Endothelial cell (in vitro differentiated cells): ENCODE measurements at places on chromosomes 7 and 10.

DNA sequence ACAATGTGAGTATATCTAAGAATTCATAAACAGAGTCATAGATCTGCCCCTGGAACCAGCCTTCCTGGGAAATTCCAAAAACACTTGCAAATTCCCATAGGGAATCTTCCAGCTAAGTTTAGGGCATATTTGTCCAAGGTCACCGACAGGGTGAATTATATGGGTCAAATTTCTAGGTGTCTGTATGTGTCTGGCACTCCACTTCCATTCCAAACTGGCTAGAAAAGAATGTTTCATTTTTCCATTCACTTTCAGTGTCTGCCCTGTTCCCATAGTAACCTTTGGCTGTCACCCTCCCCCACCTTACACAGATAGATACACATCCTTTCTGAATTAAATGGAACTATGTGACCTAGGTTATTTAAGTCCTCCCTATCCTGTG, 230.9 kb downstream of the CREB5 start:
- no peak for DNase-seq

GRCh38 chr7:128158370-128158769, 82.7 kb upstream of the LEP start:
- no peak for DNase-seq

- DNase-seq = peak; percentile 72
Observed at GRCh38 chr7:94509887-94510581, 425 bp downstream of the CASD1 start.

- no peak for DNase-seq
Observed at GRCh38 chr7:135167365-135167917, 3.1 kb downstream of the CYREN start.

DNA sequence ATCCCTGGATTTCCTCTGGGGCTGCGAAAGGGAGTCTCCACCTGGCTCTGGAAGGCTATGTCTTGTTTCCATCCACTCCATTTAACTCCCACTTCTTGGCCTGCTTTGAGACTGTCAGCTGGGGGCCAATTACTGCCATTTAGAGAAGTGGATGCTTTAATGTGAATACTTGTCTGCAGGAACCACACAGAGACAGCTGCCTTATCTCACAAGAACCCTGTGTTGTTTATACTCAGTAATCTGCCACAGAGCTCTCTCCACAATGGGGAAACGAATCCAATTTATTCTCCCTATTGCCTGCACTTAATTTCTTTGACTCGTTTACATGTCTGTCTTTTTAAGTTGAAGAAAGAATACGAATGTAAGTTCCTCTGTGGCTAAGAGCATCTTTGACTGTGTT, 787.0 kb upstream of the C7orf33 start:
- no peak for DNase-seq

- no peak for DNase-seq
Observed at GRCh38 chr10:132626761-132627665, 89.4 kb downstream of the INPP5A start.

- DNase-seq = peak; percentile 26
Observed at GRCh38 chr7:94301024-94301586, 93.6 kb upstream of the COL1A2 start.

- no peak for DNase-seq
Observed at GRCh38 chr7:70504254-70504653, 627.7 kb upstream of the GALNT17 start.

GRCh38 chr7:104358446-104359132, 30.2 kb downstream of the LHFPL3 start:
- DNase-seq = no peak

DNA sequence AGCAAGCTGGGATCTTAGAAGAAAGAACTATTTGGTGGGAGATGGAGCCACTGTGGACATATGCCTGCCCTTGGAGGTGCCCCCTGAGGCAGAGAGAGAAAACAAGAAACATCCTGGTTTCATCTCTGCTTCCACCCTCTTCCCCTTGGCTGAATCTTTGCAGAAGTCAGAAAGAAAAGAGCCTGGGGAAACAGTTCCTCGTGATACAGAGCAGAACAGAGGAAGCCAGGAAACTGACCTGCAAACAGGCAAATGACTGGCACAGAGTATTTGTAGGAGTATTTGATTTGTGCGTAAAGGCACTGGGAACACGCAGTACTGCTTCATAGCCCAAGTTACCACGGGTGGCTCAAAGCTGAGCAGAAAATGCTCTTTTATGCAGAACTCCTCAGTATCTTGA, 7.0 kb upstream of the KEL start:
- no peak for DNase-seq

- DNase-seq = no peak
Observed at GRCh38 chr10:122086416-122087240, 97.7 kb downstream of the TACC2 start.

DNA sequence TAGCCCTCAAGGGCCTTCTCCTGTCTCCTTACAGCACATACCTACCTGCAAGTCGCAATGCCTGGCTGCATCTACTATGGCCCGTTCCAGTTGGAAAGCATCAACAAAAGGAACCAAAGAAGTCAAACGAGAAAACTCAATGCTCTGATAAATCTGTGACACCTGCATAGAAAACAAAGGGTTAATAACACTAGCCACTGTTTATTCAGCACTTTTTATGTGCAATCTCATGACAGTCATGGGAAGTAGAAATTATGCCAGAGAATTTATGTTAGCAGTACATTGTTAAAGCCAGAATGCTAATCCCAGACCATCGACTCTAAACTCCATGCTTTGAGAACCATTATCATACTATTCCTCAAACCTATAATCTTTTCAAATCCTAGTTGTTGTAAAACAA, 21.1 kb downstream of the EIF3A start:
- no peak for DNase-seq

DNA sequence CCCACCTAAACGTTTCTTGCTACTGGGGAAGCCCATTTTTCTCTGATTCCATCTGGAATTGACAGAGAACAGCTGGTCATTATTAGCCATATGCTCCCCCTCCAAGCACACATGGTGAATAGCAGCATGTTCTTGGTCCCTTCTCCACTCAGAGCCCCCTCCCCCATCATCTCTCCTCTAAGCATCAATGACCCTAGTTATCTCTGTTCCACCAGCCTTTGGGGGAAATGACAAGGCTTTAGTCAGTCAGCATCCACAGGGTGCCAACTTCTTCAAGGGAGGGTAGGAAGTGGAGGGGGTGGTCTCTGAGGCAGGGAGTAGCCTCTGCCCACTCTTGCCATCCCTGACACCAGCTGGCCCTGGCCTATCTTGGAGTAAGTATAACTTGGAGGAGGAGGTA, 163.1 kb downstream of the UBE2H start:
- no peak for DNase-seq

DNA sequence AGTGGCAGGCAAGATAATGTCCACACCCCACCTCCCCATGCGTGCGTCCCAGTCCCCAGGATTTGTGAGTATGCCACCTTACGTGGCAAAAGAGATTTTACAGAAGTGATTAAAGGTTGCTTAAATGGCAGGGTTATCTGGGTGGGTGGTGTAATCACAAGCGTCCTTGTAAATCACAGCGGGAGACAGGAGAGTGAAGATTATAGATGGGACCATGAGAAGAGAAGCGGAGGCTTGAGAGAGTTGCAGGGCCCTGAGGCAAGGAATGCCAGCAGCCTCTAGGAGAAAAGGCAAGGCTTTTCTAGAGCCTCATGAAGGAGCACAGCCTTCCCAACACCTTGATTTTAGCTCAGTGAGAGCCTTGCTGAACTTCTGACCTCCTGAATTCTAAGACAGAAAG, 10.2 kb downstream of the ZRANB1 start:
- no peak for DNase-seq

GRCh38 chr10:24382596-24382978, 173.6 kb downstream of the KIAA1217 start:
- DNase-seq = no peak

GRCh38 chr10:3766046-3766756, 18.8 kb downstream of the KLF6 start:
- no peak for DNase-seq
